ENCODE measurements at places on chromosomes 12 and 14.
A peak's percentile ranks its signal among the peaks of the same experiment; 100 is the strongest.

DNA sequence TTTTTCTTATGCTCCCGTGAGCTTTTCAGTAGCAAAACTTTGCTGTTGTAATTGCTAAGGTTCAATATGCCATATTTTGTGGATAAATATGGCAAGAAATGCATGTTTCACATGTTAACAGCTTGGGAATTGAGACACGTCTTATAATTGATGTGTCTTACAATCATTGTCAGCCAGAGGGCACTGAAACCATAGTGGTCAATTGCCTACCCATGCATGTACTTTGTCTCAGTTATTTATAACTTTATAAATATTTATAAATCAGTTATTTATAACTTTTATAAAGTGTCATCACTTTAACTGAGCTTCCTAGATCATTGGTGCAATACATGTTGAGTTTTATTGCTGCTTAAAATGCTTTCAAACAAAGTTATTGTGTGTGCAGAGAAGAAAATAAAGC lies 82.0 kb downstream of the CATSPERB start:
- peak; percentile 9 for DNase-seq

- no peak for DNase-seq
Observed at GRCh38 chr14:51845811-51846210, 14.6 kb upstream of the GNG2 start.

- no peak for DNase-seq
Observed at GRCh38 chr12:113970211-113970610, 4.1 kb upstream of the RBM19 start.

- peak; percentile 28 for DNase-seq
Observed at GRCh38 chr14:76829650-76830421, 3.6 kb downstream of the LRRC74A start.

- DNase-seq = peak; percentile 93
Observed at GRCh38 chr14:105489542-105490266, 1.3 kb upstream of the TEDC1 start.

GRCh38 chr12:124992874-124993625 lies 395 bp upstream of the BRI3BP start:
- no peak for DNase-seq

DNA sequence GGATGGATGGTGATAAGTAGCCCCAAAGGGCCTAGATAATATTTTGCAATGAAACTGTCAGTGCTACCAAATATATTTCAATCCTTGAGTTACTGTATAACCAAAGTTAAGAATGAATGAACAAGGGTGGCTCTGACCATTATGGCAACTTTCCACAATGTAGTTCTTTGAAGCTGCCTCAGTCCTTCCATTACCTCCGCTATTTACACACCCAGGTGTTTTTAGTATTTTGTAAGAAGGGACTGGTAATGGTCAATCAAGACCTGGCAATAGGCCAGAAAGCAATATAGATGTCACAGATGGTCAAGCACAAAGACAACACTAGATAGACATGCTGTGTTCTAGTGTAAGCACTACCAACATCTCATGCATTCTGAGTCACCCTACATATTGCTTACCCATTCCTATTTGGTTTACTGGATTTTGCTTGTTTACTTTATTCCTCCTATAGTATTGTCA lies 16.3 kb downstream of the DUSP16 start:
- DNase-seq = no peak

GRCh38 chr14:46136456-46136855 lies 515.1 kb downstream of the RPL10L start:
- no peak for DNase-seq

DNA sequence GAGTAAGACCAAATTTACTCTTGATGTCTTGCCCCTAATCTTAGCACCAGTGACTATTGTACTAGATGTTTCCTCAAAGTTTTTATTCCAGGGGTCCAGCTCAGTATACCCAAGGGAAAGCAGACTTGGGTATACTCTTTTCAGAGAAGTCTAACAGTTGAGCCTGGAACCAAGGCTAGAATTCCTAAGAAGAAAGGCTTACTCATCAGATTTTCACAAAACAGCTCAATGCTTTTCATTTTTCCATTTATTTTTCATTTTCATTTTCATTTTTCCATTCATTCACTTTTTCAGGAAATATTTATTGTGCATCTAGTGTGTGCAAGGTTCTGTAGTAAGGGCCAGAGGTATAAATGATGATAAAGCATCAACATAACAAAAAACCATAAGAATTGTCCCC lies 143.2 kb downstream of the PHLDA1 start:
- no peak for DNase-seq
